Body of pancreas (tissue), 4 donors: ENCODE measurements at places on chromosomes 7 and 10. TPM values are rescaled to one million over a fixed set of nuclear protein-coding genes. Genes with fewer than 3 reads are reported as not detected.

HMX3 gene
- total RNA-seq = not detected

DNA sequence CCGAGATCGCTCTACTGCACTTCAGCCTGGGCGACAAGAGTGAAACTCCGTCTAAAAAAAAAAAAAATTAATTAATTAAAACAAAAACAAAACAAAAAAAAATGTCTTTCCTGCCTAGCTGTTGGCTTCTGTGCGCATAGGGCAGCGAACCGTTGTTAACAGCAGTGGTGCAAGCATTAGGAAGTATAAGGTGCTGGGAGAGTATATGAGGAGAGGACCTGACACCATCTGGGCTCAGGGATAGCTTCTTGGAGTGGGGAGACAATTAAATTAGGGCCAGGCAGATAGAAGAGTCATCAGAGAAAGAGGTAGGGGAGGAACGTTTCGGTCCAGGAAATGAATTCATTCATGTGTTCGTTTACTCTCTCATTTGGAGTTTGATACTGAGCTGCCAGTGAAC lies 46.2 kb upstream of the EZH2 start:
- H3K27me3 ChIP-seq = no peaks in the 10 kb centered on the region
- no peaks in the 10 kb centered on the region for H3K36me3 ChIP-seq
- no peak for DNase-seq

- no peaks in the 10 kb centered on the region for H3K27me3 ChIP-seq
- DNase-seq = no peak
- no peak overlapping the region for H3K27ac ChIP-seq
- peaks cover 6% of the 10 kb centered on the region for H3K4me1 ChIP-seq
These were observed 10.3 kb downstream of the SEC31B start for GRCh38 chr10:100509241-100509840.

GRCh38 chr7:86645225-86645608 lies 1.5 kb downstream of the GRM3 start:
- no peak overlapping the region for H3K27ac ChIP-seq
- DNase-seq = no peak
- H3K27me3 ChIP-seq = no peaks in the 10 kb centered on the region
- no peak overlapping the region for H3K4me3 ChIP-seq
